ENCODE measurements at places on chromosomes 1 and 21.
A peak's percentile ranks its signal among the peaks of the same experiment; 100 is the strongest.

GRCh38 chr1:158652721-158653334, 33.7 kb downstream of the SPTA1 start:
- no peak for DNase-seq

GRCh38 chr1:183730107-183730724, 74.7 kb upstream of the RGL1 start:
- DNase-seq, result no peak

- DNase-seq, result no peak
Observed at GRCh38 chr1:59885160-59885832, 41.3 kb downstream of the CYP2J2 start.

GRCh38 chr1:156516821-156517220, 16.2 kb upstream of the MEF2D start:
- no peak for DNase-seq

- no peak for DNase-seq
Observed at GRCh38 chr1:210769473-210769872, 364.5 kb downstream of the KCNH1 start.

GRCh38 chr1:195766709-195767108, 841.5 kb downstream of the KCNT2 start:
- peak; percentile 14 for DNase-seq

- DNase-seq, result peak; percentile 38
Observed at GRCh38 chr1:33036051-33036525, 595 bp downstream of the AK2 start.

- DNase-seq, result peak; percentile 47
Observed at GRCh38 chr1:27566462-27567145, 37.3 kb downstream of the AHDC1 start.

GRCh38 chr1:201637282-201638079, 98.6 kb downstream of the NAV1 start:
- peak; percentile 82 for DNase-seq

Data from foreskin fibroblast (primary cell).